ENCODE measurements at places on chromosomes 2 and 18.

DNA sequence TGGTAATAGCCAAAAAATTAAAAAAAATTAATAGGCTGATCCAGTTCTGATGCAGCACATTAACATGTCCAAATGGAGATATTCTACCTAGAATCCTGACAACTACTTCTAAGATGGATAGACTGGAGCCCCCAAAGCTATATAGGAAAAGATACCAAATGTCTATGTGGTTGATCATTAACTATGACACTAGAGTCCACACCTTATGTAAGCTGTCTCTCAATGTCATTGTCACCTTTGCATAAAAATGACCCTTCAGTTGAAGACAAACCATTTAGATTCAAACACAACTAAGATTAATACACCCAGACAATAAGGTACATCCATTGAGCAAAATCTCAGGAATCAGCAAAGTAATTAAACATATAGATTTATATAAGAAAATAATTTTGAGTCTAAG is 14.6 kb downstream of the ZNF396 start:
- DNase-seq = no peak

DNA sequence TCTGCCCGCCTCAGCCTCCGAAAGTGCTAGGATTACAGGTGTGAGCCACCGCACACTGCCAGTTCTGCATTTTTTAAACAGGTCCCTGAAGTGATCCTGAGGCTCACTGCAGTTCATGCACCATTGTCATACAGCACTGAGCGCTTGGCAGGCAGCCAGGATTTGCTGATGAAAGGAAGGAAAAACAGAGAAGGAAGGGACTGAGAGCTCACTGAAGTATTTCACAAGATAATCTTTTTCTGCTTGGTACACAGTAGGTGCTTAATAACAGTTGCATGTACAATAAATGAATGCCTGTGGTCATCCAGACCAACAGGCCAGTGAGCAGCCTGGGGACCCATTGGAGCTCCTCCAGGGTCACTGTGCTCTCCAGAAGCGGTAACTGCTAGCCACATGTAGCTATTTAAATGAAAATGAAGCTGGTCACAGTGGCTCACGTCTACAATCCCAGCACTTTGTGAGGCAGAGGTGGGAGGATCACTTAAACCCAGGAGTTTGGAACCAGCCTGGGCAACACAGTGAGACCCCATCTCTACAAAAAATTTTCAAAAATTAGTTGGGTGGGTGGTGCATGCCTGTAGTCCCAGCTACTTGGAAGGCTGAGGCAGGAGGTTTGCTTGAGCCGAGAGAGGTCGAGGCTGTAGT is 33.1 kb upstream of the SMAD7 start:
- no peak for DNase-seq

DNA sequence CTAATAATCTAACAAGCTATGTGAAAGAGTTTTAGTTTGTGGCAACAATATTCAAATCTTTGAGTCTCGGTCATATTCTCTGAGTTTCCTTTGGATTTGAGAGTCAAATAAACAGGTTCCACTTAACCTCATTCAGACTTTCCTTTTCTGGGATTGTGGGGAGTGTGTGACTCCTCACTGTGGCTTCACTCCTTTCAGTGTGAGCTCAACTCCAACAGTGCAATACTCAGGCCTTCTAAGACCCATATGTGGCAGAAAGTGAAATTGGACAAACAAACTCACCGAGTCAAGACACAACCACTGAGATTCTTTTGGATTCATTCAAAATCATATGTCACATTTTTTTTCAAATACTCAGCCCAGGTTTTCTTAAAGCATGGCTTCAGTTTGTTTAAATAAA is 25.4 kb downstream of the SLC9A4 start:
- no peak for DNase-seq

DNA sequence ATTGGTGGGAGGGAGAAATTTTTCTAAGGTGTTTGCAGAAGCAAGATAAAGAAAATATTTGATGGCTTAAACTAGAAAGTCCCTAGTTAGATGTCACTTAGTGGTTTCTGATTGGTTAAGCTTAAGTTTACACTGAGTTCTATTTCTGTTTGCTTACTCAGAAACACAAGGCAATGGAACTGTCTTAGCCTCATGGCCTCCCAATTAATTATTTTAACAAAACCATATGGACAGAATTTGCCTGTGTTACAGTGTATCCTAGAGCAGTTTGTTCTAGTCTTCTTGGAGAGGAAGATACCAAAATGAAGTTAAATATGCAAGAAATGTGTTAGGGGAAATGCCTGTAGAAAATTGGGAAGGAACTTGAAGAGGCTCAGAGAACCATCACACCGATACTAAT is 4.6 kb upstream of the IMPACT start:
- no peak for DNase-seq

DNA sequence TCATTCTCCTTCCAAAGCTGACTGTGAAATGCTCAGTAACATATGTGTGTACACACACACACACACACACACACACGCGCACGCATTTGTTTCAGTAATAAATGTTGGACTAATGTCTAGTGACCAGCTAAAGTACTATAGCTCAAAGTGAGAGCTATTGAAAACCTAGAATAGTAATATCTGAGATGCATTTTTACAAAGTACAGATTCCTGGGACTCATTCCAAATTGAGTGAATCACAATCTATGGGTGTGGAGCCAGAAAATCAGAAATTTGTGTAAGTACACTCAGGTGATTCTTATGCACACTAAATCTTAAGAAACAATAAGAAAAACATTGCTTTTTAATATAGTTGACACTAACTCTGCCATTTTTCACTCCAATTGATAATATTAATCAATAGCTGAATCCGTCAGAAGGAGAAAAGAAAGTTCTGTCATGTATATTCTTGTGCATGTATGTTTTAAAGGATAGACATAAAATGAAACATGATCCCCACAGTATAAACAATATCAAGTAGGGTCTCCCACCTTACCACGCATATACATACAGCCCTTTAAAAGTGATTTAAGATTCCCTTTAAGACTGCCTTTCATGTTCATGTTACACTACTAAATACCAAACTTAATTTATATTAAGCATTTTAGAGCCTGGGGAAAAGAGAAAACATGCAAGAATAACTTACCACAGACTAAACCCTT is 123.5 kb downstream of the ATAD2B start:
- DNase-seq = no peak

- DNase-seq = no peak
Measured at GRCh38 chr2:64787698-64788097, 134.0 kb upstream of the SERTAD2 start.

- DNase-seq = no peak
Measured at GRCh38 chr18:25457601-25458000, 105.6 kb upstream of the ZNF521 start.

GRCh38 chr2:185335879-185336278 is 402.7 kb upstream of the FSIP2 start:
- DNase-seq = no peak

- DNase-seq = no peak
Measured at GRCh38 chr2:5479265-5479928, 212.8 kb upstream of the SOX11 start.

DNA sequence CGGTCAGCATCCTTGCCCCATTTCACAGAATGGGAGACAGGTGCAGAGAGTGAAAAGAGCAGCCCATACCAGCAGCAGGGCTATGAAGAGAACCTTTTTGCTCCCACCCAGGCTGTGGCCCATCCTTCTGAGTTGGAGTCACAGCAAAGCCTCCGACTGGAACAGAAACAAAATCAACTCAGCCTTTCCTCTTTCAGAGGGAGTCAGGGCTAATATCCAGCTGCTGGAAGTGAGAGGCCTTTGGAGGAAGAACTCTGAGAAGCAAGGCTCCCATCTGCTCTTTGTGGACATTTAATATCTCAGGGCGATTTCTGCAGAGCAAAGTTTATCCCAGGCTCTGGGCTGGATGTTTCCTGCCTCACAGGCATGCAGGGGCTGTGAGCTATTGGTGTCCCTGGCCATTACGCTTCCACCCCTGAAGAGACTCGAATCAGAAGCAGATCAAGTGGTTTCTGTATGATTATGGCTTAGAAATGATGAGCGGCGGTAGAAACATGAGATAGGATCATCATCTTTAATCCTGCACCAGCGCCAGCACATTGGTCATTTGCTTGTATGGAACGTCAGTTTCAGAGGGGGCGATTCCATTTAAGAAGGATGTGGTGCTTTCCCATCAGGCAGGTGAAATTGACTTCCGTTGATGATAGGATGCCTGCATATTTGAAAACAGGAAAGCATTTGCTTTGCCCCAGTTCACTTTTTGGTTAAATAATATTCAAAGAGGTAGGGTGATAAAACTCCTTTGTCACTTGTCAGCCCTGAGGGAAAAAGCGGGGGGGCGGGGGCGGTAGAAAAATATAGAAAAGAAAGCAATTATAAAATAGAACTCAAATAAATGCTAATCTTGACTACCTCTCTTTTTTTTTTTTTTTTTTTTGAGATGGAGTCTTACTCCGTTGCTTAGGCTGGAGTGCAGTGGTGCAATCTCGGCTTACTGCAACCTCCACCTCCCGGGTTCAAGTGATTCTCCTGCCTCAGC is 152.4 kb downstream of the LRRC30 start:
- no peak for DNase-seq

GRCh38 chr2:69594341-69594740 is 49.2 kb downstream of the AAK1 start:
- DNase-seq = no peak

DNA sequence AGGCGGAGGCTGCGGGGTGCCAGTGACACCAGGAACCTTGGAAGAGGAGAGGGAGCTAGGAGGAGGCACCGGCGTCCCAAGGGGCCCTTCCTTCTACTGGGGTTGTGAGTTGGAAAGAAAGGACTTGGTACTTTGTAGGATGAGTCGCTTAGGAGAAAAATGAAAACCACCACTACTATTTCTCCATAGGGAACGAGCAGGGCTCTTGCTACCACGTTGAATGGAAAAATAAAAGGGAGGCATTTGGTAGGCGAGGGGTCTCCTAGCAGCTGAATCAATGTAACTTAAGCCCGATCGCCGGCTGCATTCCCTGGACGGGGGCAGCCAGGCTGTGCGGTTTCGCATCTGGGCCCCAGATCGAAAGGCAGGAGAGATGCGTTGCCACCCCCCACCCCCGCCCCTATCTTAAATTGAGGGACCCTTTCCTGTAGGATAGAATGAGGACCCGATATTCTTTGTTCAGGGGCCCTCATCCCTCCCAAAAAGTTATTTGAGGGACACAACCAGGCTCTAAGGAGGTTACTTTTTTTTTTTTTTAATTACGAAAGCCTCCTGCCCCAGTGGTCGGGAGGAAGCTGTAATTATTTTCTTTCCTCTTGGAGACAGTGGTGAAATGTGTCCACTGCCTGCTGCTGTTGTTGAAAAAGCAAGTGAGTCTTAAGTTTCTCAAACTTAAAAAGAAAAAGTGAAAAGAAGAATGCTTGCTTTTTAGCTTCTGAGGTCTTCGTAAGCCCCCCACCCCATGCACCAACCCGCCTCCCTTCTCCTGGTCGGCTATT is 1.3 kb downstream of the IGFBP2 start:
- no peak for DNase-seq

DNA sequence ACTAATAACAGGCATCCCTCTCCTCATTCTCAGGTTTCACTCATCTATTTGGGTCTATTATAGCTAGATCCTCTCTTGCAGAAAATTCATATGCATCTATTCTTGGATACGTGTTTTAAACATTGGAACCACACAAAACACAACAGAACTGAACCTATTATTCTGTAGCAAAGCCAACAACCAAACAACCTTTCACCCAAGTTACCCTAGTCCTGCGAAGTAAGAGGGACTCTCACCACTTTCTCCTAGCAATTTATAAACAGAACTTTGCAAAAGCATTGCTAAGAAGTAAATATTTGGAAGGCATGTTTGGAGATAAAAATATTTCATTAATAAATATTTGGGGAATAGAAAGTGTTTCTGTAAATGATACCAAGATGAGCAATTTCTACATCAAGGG is 20.4 kb upstream of the SH3BP4 start:
- no peak for DNase-seq

GRCh38 chr18:53838746-53839145 is 385.7 kb downstream of the MBD2 start:
- DNase-seq = no peak

- no peak for DNase-seq
Measured at GRCh38 chr2:106098664-106099063, 95.4 kb downstream of the UXS1 start.

DNA sequence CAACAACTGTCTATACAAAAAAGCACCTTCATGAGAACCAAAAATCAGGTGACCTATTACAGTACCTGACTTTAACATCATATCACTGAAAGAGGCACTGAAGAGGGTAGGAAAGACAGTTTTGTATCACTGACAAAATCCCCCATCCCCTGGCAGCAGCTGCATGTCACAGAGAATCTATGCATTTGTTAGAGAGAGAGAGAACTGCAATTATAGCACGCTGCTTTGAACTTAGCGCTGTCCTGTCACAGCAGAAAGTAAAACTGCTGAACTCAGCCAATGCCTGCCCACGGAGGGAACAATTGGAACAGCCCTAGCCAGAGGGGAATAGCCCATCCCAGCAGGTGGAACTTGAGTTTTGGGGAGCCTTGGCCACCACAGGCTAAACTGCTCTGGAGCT is 75.1 kb upstream of the NOL4 start:
- no peak for DNase-seq

DNA sequence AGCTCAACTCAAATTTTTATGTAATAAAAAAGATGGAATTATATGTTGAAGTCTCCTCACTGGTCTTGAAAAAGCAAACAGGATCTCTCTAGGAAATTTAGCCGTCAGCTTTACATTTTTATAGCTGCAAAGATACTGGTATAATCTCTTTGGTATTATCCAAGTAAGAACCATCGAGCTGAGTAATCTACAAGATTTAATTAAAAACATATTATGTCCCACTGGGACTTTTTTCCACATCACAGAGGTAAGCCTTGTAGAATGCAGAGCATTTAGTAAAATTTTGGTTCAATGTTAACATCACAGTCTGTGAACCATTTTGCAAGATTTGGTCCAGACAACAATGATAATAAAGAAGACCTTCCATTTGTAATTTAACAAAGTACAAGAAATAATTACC is 162.6 kb upstream of the SLC39A10 start:
- DNase-seq = no peak

- DNase-seq = no peak
Measured at GRCh38 chr2:85666435-85667316, 1.3 kb downstream of the SFTPB start.

DNA sequence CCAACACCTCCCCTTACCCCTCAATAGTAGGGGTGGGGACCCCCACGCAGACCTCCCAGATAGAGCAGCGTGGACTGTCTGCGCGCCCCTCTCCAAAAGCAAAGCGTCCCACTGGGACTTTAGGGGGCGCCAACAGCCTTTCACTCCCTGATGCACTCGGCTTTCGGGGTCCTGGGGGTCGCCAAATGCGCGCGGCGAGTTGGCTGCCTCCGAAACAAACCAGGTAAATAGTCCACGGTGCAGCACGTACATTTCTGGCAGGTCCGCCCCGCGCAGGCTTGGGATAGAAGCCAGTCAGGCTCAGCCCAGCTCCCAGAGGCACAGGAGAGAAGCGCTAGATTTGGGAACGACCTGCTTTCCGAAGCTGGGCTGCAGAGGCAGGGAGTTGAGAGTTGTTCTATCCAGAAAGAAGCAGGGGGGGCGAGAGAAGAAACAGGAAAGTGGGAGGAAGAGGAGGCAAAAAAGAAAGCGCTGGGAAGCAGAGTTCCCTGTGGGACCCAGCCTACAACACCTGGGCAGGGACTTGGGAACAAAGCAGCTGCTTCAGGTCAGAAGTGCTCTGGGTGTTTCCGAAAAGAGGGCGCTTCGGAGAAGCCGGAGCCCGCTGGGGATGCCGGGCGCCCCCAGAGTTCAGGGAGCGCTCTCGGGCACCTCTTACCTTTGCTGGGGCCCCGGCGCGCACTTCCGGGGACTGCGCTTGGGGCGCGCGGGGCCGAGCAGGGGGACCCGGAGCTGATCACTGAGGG is 544 bp downstream of the EVA1A start:
- no peak for DNase-seq

GRCh38 chr2:73341039-73341438 is 44.6 kb upstream of the ALMS1 start:
- DNase-seq = no peak

- DNase-seq = no peak
Measured at GRCh38 chr2:62485761-62486438, 20.1 kb downstream of the TMEM17 start.

Data from effector CD4-positive, alpha-beta T cell (primary cell).